Upper lobe of left lung (tissue), 6 donors: ENCODE measurements at places on chromosomes 12 and 14. TPM values are rescaled to one million over a fixed set of nuclear protein-coding genes. Genes with fewer than 3 reads are reported as not detected.

DNA sequence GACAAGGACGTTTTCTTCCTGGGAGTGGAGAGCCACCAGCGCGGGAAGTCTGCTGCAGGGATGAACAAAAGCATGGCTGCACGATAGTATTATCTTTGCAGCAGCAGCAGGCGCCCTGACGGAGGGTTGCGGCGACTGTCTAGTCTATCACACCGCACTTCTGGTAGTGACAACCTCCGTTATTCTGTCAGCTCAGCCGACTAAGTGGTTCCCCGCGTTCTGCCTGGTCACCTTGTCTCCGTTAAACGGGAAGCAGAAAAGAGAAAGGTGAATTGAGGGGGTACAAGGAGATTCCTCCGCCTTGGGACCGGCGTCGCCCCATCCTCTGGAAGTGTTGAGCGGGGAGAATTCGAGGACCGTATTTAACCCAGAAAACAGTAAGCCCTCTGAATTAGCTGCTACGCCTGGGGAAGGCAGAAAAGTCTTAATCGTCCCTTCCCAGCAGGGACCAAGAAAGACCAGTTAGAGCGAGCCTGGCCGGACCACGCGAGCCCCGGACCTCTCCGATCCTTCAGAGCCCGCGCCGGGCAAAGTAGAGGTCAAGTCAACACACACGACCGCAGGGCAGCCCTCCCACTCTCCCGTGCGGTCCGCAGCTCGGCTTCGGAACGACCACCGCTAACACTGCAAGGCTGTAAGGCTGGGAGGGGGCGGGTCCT, 536 bp upstream of the DAAM1 start:
- DNase-seq = no peak

DNA sequence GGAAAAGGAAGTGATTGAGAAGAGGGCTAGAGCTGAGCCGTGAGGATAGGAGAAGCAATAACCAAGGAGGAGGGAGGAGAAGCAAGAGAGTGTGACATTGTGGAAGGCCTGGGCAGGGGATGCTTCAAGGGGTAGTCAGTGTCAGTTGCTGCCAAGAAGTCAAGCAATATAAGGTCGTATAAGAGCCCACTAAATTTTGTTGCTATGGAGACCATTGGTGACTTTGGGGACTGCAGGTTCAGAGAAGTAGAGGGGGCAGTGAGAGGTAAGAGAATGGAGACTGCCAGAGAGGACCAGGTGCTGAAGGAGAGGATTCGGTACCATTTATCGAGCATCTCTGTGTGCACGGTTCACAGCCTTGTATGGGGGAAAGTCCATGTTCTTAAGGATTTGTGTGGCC, 3.1 kb upstream of the ATXN3 start:
- DNase-seq = no peak

DNA sequence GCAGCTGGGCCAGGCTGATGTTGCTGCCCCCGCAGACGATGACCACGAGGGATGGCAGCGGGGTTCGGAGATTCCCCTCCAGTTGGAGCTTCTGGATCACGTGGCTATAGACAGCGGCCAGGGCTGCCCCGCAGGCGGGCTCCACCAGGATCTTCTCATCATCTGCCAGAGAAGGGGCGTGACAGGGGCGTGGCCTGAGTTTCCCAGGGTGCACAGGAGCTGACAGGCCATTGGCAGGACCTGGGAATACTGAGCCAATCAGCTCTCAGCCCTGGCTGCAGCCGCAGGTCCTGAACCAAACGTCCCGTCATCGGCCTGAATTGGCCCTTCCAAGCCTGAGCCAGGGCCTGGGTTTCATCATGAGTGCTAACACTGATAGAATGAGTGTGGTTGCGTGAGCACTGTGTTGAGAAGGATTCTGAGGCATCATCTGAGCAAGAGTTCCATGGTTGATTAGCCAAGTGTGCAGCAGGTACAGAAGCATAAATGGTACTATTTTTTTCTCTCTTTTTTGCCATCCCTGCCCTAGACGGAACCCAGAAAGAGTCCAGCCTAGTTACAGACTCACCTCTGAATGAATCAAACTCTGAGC, 10.6 kb downstream of the SDS start:
- peak; percentile 76 for DNase-seq

DNA sequence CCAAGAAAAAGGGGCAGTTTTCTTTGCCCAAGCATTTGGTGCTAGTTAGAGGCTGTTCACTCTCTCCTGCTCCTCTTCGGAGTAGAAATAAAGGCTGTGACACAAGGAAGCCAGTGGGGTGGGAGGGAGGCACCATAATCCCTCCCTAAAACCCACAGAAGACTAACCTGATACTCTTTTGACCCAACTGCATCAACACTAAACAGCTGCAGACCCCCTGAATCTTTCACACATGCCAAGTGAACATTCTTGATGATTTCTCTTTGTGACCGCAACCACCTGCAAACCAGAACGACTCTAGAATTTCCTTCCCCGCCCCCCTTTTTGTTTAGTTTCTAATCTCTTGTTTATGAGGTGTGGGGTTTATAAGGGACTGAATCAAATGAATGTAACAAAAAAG, 175.8 kb upstream of the BCL2L14 start:
- no peak for DNase-seq

DNA sequence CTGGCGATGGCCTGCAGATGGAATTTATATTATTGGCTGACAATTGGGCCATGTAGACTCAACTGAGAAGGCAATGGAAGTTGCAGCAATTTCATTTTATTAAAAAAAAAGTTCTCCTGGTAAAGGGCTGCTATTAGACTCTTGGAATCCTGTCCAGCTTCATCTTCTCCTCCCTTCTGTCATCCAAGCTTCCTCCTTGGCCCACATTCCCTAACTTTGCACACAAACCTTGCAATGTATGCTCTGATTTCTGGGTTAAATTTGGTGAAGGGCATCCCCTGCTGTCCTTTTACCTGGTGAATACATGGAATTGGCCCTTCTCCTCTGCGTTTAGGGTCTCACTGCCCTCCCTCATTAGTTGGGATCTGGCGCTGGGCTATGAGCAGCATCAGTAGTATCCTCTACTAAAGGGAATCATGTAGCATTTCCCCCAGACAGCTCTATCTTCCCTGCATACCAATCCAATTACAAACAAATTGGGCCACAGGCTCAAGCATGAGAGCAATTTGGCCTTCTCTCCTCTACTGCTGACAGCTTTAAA, 336.9 kb downstream of the BMP4 start:
- DNase-seq = no peak

GRCh38 chr14:63737582-63738006, 9.7 kb upstream of the SGPP1 start:
- DNase-seq = no peak

DNA sequence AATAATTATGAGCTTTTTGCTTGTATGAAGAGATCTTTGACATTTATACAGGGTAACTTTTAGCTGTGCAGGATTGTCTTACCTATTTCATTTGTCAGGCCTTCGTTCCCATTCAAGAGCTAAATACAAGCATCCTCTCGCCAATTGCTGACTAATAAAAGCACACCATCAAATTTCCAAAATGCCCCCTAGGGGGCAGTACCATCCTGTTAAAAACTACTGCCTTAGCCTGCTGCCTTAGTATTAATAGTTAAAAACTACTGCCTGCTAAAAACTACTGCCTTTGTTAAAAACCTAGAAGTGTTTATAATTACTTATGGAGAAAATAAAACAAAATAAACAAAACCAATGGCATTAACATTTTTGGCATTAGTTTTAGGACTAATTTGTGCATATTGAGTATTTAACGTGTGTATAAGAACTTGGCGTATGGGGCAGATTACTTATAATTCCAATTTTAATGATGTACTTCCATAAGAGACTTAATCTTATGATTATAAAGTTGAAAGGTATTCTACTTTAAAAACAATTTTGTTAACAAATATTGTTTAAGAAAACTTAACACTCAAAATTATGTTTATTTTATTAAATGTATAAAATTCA, 3.0 kb upstream of the IFI27L2 start:
- peak; percentile 56 for DNase-seq

- DNase-seq = no peak
These were observed 647 bp upstream of the ESPL1 start for GRCh38 chr12:53267306-53267998.

DNA sequence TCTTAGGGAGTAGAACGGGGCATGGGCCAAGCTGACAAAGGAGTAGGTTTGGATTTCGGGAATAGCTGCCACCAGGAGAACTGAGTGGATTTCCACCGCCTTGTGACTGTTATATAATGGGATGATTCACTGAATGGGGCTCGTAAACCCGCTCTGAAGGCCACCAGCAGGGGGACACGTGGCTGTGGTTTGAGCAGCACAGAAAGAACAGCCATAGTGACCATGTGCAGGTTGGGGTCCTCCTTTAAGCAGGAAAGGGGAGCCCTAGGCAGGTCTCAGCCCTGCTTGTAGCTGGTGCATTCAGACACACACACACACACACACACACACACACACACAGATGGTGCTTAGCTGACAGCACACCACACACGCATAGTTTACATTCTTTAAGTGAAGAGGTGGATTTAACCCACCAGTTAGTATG, 8.6 kb upstream of the ASB2 start:
- no peak for DNase-seq

Gene DAAM1
- 94.4 TPM for total RNA-seq
